ENCODE measurements at places on chromosomes 7 and 10.

DNA sequence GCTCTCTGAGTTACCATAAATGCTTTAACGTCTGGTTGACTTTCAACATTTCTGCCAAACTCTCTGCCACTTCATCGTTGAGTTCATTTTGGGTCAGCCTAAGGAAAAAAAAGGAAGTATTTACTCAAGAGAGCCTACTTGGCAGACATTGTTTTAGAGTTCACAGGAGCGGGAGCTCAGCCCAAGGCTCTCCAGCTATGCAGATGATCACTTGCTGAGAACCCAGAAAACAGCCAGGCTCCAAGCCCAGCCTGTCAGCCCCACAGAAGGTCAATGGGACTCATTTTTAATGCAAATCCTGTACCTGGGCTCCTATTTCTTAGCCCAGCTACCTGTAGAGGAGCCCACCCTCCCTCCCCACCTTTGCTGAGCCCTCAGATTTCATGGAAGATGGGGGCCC, 45.5 kb downstream of the NOD1 start:
- peak; percentile 47 for DNase-seq

GRCh38 chr7:100865372-100865911, 1.7 kb upstream of the TRIP6 start:
- no peak for DNase-seq

DNA sequence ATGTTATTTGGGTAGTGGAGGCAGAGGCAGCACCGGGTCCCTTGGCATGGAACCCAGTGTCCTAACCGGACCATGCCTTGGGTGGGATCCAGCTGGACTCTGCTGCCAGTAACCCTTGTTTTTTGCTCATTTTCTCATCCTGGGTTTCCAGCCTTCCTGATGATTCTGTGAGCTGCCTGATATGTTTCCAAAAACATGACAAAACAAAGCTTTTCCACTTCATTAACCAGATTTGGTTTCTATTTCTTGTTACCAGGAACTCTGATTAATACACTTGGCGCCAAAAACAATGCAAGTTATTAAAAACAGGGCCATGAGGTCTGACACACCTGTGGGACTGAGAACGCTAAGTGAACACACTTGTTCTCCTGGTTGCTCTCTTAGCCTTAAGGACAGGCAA, 32.8 kb upstream of the DLG5 start:
- no peak for DNase-seq

DNA sequence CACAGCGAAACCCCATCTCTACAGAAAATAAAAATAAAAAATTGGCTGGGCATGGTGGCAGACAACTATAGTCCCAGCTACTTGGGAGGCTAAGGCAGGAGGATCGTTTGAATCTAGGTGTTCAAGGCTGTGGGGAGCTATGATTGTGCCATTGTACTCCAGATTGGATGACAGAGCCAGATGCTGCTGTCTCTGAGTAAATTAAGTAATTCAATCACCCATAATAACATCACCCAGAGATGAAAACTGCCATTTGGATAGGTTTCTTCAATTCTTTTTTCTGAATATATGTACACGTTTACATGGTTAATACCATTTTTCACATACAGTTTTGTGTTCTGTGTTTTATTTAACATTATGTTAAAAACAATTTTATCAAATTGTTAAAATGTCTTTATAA, 79.3 kb downstream of the WIPF3 start:
- no peak for DNase-seq

- no peak for DNase-seq
Measured at GRCh38 chr10:22635650-22636049, 78.7 kb downstream of the PIP4K2A start.

DNA sequence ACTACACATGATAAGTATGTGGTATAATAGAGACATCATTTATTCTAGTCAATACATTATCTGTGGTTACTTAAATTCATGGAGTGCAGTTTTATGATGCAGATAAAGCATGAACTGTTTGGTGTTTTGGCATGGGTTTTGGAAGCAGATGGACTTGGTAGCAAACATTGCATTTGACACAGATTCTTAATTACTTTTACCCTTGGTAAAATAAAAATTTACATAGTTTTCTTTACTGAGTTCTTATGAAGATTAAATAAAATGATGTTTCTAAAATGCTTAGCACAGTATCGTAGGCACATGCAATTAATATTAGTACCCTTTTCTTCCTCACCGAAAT, 92.0 kb downstream of the ABCA13 start:
- DNase-seq, result no peak

GRCh38 chr7:154423231-154423630, 371.0 kb downstream of the DPP6 start:
- DNase-seq, result no peak

DNA sequence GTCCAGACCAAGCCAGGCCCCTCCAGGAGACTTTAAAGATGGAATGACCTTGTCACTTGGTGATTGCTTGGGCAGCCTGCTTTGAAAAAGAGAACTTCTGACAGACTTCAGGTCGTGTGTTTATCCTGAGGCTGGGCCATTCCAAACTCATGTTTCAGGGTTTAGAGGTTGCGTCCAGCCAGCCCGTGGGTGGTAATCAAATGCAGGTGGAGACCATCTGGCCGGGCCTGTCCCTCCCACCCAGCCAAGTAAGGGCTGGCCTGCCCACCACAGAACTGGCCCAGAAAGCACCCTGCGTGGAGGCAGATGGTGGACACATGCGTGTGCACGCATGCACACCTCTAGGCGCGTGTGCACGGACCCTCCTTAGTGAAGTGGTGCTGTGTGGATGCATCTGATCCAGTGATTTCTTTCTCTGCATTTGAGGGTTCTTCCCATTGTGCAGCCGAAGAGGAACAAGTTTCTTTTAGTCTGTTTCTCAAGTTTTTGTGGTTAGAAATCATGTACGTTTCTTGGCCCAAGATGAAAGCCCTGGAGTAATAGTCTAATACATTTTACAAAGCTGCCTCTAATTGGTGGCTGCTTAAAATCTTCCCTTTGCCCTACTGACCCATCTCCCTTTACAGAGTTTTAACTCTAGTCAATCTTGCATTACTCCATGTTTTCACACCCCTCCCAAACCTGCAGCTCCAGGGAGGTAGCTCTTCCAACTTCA, 43.0 kb downstream of the SUFU start:
- peak; percentile 58 for DNase-seq

DNA sequence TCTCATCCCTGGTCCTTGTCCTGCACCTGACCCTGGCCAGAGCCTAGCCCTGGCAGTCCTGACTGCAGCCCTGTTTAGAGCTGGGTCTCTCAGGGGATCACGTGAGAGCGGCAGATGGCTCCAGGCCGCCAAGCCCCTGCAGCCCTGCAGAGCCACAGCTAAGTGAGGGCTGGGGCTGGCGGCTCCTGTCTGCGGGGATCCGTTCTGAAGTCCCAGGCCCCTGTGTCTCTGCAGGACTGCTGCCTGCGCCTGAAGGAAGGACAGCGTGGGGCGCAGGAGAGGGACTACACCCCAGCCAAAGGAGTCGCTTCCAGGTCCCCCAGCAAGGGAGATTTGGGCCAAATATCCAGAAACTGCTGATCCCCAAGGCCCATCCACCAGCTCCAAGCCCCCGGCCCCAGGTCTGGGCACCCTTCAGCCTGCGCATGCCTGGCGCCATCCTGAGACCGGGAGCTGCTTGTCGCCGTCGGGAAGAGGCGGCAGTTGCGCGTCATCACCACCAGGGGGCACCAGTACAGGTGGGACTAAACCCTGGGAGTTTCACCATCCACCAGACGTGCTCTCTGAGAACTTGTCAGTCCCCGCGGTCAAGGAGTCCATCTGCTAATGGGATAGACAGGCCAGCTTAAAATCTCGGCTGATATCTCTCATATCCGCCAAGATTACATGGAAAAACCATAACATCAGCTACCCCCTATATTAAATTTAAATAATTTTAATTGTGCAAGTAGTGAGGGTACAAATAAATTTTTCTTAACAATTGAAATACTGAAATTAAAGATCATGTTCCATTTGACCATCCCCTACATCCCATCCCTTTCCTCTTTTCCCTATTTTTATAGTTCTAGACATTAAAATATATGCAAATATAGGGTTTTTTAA, 25.1 kb upstream of the GHRHR start:
- peak; percentile 72 for DNase-seq

GRCh38 chr10:9577746-9578145, 1439.9 kb upstream of the CELF2 start:
- no peak for DNase-seq

DNA sequence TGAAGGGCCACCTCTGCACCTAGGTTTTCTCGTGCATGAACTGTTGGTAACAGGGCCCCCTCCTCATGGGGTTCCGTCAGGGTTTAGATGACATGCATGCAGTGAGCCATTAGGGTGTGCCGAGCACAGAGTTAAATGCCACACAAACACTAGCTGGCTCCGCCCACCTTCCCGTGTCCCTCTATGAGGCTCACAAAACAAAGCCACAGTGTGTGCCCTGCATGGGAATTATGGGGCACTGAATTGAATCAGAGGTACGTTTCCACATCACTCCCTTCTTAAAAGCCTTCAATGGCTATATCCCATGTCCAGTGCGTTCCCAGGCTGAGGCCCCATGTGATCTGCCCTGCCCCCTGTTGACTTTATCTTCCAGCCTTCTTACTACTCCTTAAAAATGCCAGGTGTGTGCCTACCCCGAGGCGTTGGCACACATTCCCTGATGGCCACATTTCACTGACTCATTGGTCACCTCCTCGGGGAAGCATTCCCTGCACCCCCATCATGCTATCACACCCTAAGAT, 35.7 kb downstream of the GSDME start:
- no peak for DNase-seq

- DNase-seq, result no peak
Measured at GRCh38 chr10:127911218-127911866, 4.4 kb downstream of the PTPRE start.

- no peak for DNase-seq
Measured at GRCh38 chr7:127346575-127347256, 45.8 kb downstream of the ZNF800 start.

- peak; percentile 97 for DNase-seq
Measured at GRCh38 chr7:17532861-17533404, 234.5 kb downstream of the AHR start.

DNA sequence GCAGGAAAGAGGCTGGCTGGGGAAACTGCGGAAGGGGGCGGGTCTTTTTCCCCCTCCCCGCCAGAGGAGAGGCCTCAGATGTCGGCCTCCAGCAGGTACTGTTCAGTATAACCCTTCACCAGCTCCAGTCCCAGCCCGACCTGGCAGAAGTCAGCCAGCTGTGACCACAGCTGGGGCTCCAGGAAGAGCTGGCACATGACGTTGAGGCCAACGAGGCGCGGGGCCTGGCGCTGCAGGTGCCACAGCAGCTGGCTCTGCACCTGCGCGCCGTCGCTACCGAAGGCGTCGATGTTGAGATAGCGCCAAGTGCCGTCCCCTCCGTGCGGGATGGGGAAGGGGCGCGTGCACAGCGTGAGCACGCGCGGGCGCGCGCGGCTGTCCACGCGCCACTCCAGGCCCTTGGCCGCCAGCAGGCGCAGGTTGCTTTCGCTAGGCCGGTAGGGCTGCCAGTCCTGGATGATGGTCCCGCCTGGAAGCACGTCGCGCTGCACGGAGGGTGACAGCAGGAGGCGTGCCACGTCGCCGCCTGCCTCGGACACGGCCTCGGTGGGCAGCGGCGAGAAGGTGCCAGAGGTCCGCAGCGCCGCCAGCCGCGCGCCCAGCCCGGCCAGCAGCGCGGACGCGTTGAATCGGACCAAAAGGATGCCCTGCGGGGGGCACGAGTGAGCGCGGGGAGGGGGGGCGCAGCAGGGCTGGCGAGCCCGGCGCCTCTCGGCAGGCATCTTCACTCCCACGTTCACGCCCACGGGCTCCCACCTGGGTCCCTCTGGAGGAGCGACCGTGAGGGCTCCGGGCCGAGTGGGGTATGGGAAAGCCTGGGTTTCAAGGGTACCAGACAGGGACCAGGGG, 6.9 kb upstream of the VGF start:
- no peak for DNase-seq

DNA sequence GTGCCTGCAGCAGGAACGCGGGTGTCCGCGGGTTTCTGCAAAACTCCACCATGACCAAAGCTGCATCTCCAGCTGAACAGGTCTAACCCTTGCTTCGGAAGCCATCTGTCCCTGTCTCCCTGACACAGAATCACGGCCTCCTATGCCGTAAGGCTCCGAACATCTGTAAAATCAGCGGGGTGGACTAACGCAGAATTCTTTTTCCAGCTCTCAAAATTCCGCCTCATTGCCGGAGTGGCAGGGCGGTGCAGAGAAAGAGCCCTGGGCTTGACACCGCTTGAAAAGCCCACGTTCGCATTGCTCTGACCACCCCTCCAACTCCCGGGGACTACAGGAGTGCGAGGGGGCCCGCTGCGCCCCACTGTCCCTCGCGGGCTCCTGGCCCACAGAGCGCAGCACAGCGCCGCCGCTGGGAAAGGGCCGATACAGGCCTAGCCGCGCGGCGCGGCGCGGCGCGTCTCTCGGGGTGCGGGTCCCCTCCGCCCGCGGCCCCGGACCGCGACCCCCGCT, 409 bp downstream of the DNMBP start:
- peak; percentile 55 for DNase-seq

- DNase-seq, result no peak
Measured at GRCh38 chr10:80702143-80702542, 164.4 kb downstream of the SH2D4B start.

DNA sequence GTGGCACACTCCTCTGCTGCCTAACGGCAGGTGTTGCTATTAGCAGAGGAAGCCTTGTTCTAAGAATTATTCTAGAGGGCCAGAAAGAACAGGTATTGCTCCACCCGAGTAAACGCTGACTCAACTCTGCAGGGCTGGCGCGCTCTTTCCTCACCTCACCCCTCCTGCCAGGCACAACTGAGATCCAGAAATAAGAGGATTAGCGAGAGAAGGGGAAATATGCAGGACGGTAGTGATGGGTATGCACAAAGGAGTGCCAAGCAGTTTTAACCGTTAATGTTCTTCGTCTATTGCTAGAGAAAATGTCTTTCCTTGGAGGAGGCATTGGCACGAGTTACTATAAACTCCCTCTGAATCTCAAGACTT, 369 bp upstream of the SCIN start:
- DNase-seq, result no peak
